ENCODE measurements at places on chromosomes 1 and 21.

GRCh38 chr1:112575154-112575804 lies 43.7 kb downstream of the ST7L start:
- DNase-seq: no peak

DNA sequence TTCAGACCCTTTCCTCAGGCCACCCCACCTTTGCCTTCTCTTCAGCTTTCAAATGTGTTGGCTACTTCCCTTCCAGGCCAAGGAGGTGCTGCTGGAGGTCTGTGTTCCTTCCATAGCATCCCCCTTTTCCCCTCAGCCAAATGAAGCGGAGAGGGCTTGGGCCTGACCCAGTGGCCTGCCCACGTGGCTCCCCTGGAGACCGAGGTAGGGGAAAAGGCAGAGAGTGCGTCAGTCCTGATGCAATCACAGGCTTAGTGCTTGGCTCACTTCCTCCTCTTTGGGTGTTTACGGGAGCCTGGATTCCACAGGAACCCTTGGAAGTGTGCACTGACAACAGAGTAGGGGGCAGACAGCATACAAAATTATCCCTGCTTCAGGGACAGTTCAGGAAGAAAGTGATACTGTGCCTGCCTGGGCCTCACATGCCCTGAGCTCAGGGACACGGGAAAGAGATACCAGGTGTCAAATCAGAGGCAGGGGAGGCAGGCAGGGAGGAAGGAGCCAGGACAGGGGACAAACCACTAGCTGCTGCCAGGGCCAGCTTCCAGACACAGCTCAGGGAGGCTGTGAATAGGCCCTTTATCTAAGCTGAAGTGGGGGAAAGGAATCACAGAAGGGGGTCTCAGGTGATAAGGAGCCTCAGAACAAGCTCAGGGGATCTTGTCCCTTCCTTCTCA lies 16.6 kb upstream of the PTP4A2 start:
- DNase-seq: no peak

- no peak for DNase-seq
Measured at GRCh38 chr1:56576880-56577405, 2.4 kb downstream of the PLPP3 start.

DNA sequence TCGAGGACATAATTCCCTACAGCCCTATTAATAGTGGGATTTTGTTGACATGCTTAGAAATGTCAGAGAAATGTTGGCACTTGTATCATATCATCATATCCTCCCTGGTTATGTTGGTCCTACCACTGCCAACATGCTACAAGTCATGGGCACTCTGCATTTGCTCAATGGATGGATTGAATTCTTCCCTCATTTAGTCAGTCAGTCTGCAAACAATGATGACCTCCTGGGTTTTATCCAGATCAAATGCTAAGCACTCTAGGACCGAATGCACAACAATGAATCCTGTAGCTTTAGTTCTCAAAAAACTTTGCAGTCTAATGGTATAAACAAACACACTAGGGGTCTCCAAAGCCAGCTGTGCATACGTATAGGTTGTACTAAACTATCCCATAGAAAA lies 357.2 kb upstream of the DPYD start:
- DNase-seq: no peak

DNA sequence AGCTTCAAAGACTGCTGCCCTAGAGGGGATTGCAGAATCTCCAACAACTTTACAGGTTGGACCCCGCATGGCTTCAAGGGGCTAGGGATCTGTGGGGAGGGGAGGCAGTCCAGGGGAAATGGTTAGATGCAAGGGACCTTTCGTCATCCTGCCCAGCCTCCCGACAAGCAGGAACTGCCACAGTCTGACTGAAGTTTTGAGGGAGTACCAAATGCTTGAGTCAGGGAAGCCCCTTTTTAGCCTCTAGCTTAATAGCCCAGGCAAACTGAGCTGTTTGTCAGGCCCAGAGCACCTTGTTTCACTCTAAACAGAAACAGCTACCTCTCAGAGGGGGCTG lies 1.1 kb downstream of the TOR3A start:
- DNase-seq: no peak

- no peak for DNase-seq
Measured at GRCh38 chr21:36783612-36784374, 84.9 kb downstream of the SIM2 start.

DNA sequence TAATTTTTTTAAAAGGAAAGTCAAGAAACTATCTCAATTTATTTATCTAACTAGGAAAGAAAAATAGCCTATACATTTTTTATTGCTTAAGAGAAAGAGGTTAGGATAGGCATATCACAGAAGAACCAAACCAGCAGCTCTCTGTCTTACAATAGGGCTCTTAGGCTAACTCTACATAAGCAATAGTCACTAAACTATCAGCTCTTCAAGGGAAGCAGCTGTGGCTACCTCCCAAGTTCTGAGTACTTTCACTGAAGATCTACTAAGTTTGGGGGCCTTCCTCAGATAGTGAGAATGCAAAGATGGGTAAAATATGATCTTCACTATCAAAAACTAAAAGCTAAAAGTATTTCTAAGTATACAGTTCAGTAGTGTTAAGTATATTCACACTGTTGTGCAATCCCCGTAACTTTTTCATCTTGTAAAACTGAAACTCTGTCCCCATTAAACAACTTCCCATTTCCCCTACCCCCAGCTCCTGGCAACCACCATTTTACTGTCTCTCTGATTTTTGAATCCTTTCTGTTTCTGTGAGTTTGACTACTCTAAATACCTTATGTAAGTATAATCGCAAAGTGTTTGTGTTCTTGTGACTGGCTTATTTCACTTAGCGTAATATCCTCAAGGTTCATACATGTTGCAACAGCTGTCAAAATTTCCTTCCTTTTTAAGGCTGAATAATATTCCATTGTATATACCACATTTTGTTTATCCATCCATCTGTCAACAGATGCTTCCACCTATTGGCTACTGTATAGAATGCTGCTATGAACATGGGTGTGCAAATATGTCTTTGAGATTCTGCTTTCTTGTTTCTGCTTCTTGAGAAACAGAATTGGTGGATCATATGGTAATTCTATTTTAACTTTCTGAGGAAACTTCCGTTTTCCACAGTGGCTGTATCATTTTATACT lies 73.3 kb downstream of the ACBD6 start:
- no peak for DNase-seq

DNA sequence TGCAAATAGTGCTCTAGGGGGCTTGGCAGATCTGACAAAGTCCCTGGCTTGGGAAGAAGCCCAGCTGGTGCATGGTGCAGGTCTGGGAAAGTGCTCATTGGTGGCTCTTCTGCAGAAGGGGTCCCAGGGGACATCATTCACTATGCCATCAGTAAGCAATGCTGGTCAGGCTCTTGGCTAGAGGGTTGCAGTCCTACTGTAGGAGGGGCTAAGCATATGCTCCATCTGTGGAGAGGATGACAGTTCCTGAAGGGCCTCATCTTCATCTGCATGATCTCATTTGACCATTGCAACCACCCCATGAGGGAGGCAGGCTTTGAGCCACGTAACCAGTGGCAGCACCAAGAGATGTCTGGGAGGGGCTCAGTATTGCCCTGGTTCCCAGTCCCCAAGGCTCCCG lies 31.5 kb upstream of the VASH2 start:
- DNase-seq: no peak

GRCh38 chr1:184456189-184456588 lies 69.4 kb downstream of the C1orf21 start:
- DNase-seq: no peak

DNA sequence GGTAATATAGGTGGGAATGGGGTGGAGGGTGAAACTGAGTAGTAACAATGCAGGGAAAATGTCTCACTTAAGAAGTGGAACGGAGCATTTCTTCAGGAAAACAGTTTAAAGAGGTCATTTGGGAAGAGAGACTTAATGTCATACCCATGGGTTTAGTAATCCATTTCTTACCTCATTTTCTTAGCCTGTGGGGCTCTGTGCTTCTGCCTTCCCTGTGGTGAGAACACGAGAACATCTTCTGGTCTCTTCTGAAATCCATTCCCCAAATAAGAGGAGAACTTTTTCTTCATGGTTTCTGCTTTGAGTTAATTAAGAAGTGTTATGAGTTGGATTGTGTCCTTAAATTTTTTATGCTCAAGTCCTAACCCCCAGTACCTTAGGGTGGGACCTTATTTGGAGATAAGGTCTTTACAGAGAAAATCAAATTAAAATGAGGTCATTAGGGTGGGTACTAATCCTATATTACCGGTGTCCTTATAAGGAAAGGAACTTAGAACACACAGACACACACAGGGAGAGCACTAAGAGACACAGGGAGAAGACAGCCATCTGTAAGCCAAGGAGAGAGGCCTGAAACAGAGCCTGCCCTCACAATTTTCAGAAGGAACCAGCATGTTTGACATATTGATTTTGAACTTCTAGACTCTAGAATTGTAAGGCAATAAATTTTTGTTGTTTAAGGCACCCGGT lies 5.4 kb downstream of the CCDC190 start:
- no peak for DNase-seq

- no peak for DNase-seq
Measured at GRCh38 chr1:223298701-223299100, 65.3 kb downstream of the SUSD4 start.

DNA sequence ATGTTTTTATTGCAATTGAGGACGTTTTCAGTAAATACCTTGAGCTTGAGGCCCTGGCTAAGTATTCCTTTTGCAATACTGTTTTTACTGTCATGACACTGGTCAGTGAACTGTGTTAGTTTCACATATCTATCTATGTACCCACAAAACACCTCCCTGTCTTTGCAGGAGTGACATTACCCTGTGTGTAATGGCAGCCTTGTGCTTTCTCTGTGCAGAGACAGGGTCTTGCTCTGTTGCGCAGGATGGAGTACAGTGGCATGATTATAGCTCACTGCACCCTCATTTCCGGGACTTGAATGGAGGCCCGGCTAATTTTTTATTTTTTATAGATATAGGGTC lies 8.9 kb downstream of the YBX1 start:
- no peak for DNase-seq

GRCh38 chr1:159023723-159024122 lies 14.0 kb downstream of the IFI16 start:
- no peak for DNase-seq

- DNase-seq: peak; percentile 20
Measured at GRCh38 chr1:118136187-118136941, 48.7 kb downstream of the SPAG17 start.

DNA sequence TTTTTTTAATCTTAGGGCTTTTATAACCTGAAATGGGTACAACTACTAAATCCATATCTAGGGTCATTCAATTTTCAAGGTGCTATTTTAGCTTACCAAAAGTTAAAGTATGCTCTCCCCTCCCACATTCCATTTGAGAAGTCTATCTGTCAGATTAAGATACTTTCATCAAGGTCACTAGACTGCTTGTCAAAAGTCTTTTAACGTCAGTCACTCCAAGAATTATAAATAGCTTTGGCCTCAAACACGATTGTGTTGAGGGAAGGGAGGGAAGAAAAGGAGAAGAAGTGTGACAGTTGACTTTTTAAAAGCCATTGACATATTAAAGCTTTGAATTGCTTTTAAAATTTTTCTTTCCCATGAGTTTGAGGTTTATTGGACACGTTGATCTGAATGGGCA lies 175.8 kb downstream of the PTGER3 start:
- DNase-seq: no peak

- no peak for DNase-seq
Measured at GRCh38 chr1:96256130-96256790, 465.3 kb upstream of the PTBP2 start.

DNA sequence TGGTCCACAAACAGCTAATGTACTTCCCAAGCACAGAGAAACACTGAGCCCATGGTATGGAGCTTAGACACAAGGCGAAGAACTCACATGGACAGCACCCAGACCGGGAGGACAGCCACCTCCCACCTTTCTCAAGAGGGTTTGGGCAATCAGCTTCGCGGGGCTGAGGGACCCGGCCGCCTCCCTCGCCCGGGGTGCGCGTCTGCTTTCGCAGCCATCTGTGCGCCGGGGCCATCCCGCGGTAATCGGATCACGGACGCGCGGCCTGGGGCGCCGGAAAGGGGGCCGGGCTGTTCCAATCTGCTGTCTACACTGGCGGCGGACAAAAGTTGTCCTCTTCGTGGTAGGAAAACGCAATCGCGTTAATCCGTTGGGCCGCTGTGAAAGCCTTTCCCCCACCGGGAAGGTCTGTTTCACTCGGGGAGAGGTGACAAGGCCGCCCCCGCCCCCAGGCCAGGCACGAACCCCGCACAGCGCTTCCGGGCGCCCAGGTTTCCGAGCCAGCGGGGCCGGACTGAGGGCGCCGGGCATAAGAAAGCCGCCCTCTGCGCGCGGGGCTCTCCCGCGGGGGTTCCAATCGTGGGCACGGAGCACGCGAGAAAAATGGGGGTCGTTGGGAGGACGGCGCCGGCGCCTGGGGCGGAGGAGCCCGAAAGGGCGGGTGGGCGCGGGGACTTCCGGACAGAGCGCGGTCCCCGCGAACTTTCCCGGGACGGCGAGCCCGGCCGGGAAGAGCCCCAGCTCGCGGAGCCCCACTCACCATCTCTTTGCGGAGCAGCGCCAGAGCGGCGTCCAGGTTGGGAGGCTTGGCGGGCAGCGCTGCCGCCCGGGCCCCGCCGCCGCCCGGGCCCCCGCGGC lies 664 bp downstream of the FAM89A start:
- DNase-seq: no peak

GRCh38 chr21:30206551-30207251 lies 9.2 kb downstream of the CLDN8 start:
- DNase-seq: no peak

- no peak for DNase-seq
Measured at GRCh38 chr1:27621051-27621920, 13.7 kb downstream of the FGR start.

GRCh38 chr1:209805875-209806760 lies at the start of gene IRF6:
TSS of gene IRF6 (minus strand) at chr1:209806142. CDS start at chr1:209801413, 4,729 bp downstream.
- DNase-seq: peak; percentile 47

GRCh38 chr1:79969886-79970285 lies 963.4 kb upstream of the ADGRL4 start:
- no peak for DNase-seq

GRCh38 chr1:25623731-25624130 lies 7.1 kb downstream of the MAN1C1 start:
- DNase-seq: no peak

DNA sequence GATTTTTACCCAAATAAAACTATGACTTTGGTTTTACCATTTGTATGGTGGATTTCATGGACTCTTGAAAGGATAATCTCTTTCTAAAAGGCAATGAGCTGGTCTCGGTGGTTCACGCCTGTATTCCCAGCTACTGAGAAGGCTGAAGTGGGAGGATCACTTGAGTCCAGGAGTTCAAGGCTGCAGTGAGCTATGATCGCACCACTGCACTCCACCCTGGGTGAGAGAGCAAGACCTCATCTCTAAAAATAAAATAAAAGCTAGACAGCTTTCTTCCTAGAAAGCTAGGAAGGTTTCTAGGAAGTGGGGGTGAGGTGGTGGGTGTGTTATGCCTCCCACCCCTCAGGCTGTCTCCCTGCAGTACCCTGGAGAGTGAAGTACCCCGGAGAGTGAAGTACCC lies 54.0 kb upstream of the L1TD1 start:
- DNase-seq: no peak
